ENCODE measurements at places on chromosomes 11 and 22.

GRCh38 chr11:120256779-120257178, 16.8 kb downstream of the POU2F3 start:
- no peak for DNase-seq

DNA sequence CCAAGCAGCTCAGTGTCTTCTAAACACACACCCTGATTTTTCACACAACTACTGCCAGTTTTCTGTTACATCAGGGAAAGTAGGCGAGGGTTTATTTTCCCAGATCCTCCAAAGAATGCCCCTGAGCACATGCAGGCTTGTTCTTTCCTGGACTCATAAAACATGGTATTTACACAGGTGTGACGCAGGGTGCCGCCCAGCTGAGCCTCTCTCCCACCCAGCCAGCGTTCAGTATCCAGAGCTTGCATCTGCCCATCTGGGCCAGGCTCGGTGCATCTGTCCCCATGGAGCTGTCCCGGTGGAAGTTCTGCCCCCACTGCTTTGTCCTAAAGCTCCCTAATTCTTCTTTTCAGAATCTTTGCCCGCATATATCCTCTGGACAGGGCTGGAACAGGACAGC, 44.8 kb upstream of the ISX start:
- DNase-seq = no peak

DNA sequence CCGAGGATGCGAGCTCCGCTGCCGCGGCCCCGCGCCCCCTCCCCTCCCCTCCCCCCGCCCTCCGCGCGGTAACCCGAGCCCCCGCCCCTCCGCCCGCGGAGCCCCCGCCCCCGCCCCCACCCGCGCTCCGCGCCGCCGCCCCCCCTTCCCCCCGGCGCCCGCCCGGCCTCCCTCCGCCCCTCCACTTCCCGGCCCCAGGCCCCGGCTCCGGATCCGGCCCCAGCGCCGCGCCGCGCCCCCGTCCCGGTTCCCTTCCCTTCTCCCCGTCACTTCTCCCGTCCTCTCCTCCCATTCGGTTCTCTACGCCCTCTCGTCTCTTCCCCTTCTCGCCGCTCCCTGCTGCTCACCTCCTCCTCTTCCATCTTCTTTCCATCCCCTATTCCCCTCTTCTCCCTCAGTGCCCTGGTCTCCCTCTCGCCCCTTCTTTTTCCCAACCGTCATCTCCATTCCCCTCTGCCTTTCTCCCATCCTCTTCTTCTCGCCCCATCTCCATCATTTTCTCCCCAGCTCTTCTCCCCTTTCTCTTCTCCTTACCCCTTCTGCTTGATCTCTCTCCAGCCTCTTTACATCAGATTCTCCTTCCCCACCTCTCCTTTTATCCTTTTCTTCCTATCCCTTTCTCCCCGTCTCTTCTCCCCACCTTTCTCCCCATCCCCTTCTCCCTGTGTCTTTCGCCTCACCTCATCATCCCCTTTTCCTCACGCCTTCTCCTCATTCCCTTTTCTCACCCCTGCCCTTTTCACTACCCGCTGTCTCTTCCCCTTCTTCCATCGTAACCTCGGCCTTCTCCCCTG, at the start of gene DCHS1:
DCHS1 (minus strand) TSS at position 20 of the 794 bp plus-strand sequence. CDS start 14,196 bp downstream, outside the sequence.
- DNase-seq = no peak

- no peak for DNase-seq
These were observed 976.3 kb upstream of the FAT3 start for GRCh38 chr11:91248199-91248807.

DNA sequence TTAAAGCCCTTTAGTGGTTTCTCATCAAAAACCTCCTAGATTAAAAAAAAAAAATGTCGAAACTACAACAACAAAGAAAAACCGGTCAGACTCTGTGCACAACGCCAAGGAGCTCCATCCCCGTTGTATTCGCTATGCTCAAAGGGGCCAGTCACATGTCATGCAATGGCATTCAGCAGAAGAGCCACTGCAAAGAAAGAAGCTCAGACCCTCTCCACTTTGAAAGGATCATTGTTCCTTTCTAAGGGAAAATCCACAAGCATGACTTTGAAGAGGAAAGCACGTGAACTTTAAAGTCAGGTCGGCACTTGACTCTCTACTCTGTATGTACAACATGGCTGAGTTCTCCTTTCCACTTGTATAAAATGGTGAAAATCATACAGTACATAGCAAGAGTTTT, 655.6 kb downstream of the ETS1 start:
- DNase-seq = no peak

GRCh38 chr11:62267050-62267449, 2.9 kb upstream of the SCGB2A2 start:
- DNase-seq = no peak

- no peak for DNase-seq
These were observed 40.1 kb upstream of the CLMP start for GRCh38 chr11:123235117-123235655.

GRCh38 chr22:23537416-23537815, 42.7 kb downstream of the IGLL1 start:
- DNase-seq = peak; percentile 21

DNA sequence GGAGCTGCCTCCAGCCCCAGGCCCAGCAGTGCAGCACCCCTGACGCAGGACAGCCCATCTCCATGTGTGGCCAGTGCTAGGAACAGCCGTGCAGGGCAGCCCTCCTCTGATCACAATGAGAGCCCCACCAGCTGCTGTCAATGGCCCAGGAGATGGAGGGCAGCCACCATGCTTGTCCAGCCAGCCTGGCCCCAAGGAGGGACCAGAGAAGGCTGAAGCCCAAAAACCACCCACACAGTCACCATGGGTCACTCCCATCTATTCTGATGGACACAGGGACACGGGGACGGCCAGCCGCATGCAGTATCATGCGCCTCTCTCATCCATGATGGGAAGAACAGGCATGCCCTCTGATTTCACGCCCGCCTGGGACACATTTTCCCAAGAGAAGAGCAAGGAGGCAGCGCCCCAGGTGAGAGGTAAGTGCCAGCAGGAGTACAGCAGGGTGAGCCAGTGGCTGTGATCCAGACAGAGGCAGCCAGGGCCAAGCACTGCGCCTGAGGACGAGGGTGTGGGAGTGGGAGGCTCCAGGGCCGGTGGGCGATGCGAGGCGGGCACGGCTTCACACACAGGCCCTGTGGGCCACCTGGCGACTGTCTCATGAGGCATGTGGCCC, 33.6 kb upstream of the GNB1L start:
- no peak for DNase-seq

DNA sequence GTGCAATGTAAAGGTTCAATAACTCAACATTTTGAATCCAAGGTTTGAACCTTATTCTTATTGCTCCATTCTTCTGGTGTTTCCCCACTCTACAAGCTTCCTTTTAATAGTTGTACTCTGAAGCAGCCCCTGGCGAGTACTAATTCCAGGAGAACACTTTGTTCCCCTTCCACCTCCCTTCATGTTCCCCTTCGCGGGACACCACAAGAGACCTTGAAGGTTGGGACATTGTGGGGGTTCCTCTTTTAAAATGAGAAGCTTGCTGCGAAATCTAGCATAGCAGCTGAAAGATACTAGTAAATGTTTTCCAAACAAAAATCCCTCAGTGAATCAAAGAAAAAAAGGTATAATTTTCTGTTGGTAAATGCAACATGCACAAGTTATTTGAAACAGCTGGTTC, 626.3 kb upstream of the LRRC4C start:
- no peak for DNase-seq

- no peak for DNase-seq
These were observed 56.1 kb downstream of the TRMU start for GRCh38 chr22:46391486-46392136.

Data from NCI-H1436 treated with DMSO at 0.1 percent for 48 hours (cell line).